ENCODE measurements at places on chromosomes 12 and 14.

GRCh38 chr14:70317091-70317968 lies 42.2 kb downstream of the COX16 start:
- no peak for DNase-seq

DNA sequence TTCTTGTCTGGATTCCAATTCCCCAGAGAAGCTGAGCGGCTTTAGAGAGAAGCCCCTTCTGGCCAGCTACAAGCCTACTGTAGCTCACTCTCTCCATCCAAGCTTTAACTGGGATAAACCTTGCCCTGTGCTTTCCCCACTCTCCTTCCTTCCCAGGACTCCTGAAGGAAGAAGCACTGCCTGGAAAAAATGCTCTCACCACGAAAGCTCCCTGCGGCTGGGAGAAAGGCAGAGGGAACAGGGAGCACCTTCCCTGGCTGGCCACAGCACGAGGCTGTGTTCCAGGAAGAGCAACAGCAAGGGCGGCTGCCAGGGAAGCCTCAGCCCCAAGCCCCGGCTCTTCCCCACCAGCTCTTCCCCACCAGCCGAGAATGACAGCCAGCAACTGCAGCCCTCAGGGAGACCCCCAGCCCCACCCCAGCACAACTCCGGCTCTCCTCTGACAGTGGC lies 40.8 kb upstream of the PNMA1 start:
- DNase-seq = no peak

- DNase-seq = no peak
These were observed 8.2 kb downstream of the BRI3BP start for GRCh38 chr12:125001636-125002035.

DNA sequence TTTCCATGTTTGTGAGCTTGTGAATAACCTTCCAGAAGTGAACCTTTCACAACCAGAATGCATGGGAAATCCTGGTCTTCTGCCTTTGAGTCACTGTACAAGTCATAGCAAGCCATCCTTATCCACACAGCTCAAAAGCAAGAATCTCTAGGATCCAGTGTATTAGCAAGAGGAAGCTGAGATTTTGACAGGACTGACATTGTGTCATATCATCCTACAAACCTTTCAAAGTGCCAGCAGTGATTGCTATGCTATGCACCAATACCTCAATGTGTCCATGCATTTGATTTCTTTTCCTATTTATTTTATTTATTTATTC lies 13.5 kb upstream of the NRDE2 start:
- DNase-seq = no peak

- peak; percentile 97 for DNase-seq
These were observed 41.9 kb upstream of the FKBP4 start for GRCh38 chr12:2752676-2753371.

DNA sequence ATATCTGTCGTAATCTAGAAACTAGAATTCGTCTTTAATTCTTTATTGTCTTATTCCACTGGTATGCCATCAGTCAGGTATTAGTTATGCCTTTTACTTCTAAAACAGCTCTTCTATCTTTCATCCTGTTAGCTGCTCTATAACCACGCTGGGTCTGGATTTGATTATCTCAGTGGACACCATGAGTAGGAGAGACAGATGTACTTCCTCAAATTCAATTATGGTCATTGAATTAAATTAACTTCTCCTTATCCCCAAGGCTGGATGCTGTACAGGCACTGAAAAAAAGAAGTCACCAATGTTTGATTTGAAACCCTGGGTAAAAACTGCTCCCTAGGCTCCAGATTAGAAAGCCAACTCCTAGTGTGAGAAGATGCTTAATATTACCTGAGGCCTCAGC lies 107.3 kb downstream of the PIK3C2G start:
- DNase-seq = no peak

DNA sequence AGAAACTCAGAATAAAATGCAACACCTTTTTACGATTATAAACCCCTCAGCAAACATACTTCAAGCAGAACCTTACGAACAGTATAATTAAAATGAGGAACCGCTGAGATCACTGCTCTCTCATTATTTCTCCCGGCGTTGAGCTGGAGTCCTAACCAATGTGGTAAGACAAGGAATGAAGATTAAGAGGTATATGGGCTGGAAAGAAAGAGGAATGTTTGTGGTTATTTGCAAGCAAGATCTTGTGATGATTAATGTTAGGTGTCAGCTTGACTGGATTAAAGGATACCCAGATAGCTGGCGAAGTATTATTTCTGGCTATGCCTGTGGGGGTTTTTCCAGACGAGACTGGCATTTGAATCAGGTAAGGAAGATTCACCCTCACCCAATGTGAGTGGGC lies 10.3 kb upstream of the ZNF84 start:
- no peak for DNase-seq

DNA sequence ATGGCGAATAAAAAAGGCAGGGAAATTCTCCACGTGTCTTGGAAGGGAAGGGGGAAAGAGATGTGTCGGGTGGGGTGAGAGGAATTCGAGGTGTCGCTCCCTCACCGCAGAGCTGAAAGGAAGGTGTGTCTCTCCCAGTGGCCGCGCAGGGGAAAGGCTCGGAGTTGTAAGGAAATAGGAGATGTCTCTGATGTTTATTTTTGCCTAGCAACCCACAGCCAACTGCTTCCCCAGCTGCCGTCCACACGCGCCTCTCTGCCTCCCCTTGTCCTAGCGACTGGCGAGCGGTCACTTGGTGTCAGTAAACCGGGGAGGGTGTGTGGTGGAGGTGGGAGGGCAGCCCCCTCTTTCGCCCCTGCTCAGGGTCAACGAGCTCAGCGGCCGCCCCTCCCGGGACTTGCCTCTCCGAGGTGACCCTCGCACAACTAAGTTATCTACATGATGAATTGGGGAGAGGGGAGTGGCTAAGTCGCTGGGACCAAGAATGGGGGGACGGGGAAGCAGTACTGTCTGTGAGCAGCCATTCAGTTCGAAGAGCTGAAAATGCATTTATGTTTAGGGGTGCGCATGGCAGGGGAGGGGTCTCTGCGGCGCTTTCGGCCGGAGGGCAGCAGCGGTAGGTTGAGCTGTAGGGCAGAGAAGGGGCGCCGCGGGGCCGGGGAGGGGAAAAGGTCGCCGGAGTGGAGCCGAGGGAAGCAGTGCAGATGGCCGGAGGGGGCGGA lies 585 bp upstream of the DYRK2 start:
- DNase-seq = peak; percentile 82

- no peak for DNase-seq
These were observed 15.7 kb downstream of the NUBPL start for GRCh38 chr14:31576949-31577348.

GRCh38 chr12:52350021-52350620 lies 17.2 kb downstream of the KRT85 start:
- DNase-seq = no peak

- no peak for DNase-seq
These were observed 9.4 kb upstream of the CNIH1 start for GRCh38 chr14:54450535-54450934.

GRCh38 chr12:7731486-7731885 lies 15.7 kb downstream of the CLEC4C start:
- no peak for DNase-seq

DNA sequence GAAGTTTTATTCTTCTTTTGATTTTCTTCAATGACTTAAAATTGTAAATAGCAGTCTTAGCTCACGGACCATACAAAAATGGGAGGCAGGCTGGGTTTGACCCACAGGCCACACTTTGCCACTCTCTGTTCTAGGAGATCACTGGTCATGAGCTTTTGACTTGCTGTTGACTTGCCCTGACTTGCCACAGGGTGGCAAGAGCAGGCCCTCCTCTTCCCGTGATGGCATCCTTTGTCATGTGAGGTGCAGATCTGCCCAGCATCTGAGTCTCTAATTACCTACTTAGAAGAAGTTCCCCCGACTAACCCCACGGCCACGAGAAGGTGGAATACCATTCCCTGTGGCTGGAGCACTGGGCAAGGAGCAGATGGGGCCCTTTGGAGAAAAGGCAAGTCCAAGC lies 81.0 kb upstream of the SCAF11 start:
- no peak for DNase-seq
